ENCODE measurements at places on chromosomes 6 and 20. TPM values are rescaled to one million over a fixed set of nuclear protein-coding genes. Genes with fewer than 3 reads are reported as not detected.

GRCh38 chr20:9613871-9614270 is 99.5 kb downstream of the LAMP5 start:
- H3K36me3 ChIP-seq: no peaks in the 10 kb centered on the region
- no peak overlapping the region for H3K27ac ChIP-seq
- DNase-seq: no peak

GRCh38 chr20:10557685-10558084 is 116.1 kb downstream of the JAG1 start:
- H3K27ac ChIP-seq: no peak overlapping the region
- H3K36me3 ChIP-seq: peaks cover 5% of the 10 kb centered on the region
- no peak for DNase-seq
- no peak overlapping the region for H3K4me3 ChIP-seq

DNA sequence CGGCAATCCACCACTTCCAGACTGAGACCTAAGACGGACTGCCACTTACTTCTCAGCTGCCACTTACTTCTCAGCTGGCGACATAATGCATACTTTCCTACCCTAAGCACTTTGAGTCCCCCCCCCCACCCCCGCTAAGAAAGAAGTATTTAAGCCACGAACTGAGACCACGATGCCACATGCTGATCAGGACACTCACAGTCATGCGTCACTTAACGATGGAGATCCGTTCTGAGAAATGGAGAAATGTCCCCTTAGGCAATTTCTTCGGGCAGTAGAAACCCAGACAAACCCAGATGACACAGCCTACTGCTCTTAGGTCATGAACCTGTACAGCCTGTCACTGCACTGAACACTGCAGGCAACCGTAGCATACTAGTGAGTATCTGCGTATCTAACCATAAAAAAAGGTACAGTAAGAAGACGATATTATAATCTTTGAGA is 690 bp downstream of the IFNGR1 start:
- peak overlapping the region; percentile 75 for H3K27ac ChIP-seq
- DNase-seq: no peak
- peak overlapping the region; percentile 97 for H3K4me3 ChIP-seq
- H3K4me1 ChIP-seq: peaks cover 26% of the 10 kb centered on the region

- H3K27ac ChIP-seq: no peak overlapping the region
- peaks cover 3% of the 10 kb centered on the region for H3K4me1 ChIP-seq
- DNase-seq: no peak
- no peaks in the 10 kb centered on the region for H3K36me3 ChIP-seq
- no peak overlapping the region for H3K4me3 ChIP-seq
Observed at GRCh38 chr20:57559658-57560553, 1.0 kb upstream of the PCK1 start.

DNA sequence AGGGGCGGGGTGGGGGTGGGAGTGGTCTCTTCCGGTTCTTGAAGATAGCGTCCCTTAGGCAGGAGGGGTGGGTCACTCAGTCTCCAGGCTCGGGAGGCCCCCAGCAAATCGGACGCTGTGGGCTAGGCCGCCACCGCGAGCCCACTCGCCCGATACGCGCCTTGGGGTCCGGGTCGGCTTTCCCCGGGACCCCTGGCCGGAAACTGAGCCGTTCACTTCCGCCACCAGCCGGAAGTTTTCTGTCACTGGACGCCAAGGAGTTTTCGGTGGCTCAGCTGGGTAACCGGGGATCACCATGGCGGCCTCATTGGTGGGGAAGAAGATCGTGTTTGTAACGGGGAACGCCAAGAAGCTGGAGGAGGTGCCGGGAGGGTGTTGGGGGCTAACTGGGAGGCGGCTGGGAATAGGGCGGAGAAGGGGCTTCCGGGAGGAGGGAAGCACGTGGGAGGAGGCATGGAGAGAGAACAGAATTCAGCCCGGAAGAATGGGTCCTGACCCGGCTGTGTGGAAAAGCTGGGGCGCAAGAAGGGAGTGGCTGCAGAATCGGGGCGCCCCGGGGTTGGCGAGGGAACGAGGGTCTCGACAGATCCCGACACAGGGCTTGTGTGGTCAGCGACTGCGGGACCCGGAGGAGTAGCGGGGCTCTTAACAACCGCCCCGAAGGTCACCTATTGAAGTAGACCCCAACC is at the start of gene ITPA:
ITPA (plus strand) TSS at position 242 of the 689 bp plus-strand sequence; CDS start at position 296, 54 bp downstream.
- DNase-seq: peak; percentile 57
- H3K27ac ChIP-seq: peak within 1 kb of the TSS; percentile 96
- H3K4me3 ChIP-seq: peak within 1 kb of the TSS; percentile 93

- H3K27ac ChIP-seq: no peak overlapping the region
- H3K4me3 ChIP-seq: no peak overlapping the region
- peaks cover 6% of the 10 kb centered on the region for H3K4me1 ChIP-seq
- H3K27me3 ChIP-seq: peaks cover 4% of the 10 kb centered on the region
- peaks cover 2% of the 10 kb centered on the region for H3K36me3 ChIP-seq
Observed at GRCh38 chr20:427849-428657, 20.0 kb downstream of the RBCK1 start.

DNA sequence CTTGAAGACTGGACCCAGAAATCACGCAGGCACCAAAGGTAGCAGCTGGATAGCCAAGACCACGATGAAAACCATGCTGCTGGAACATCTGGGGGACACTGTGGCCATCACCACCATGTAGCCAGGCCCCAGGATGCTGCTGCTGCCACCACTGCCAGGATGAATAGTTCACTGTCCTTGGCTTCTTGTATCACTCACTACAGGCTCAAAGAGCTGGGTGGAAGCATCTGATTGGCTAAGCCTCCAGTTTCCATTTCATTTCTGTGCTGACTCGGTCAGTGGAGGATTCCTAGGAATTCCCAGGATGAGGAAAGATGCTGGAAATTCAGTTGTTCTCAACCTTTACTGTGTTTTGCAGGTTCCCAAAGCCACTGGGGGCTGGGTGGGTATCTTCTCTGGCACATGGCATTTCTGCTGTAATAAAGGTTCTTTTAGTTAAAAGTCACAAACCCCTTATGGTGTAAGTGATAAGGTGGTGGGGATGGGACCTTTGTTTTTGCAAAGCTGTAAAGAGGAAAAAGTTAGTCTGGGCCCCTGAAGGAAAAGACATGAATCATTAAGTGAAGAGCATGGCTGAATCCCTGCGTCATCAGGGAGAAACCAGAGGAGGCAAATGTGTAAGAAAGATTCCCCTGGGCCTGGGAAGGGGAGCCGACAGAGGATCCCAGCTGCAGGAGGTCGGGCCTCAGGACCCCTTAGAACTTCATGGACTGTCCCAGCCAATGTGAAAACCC is 75.6 kb upstream of the RNF24 start:
- H3K27me3 ChIP-seq: no peaks in the 10 kb centered on the region
- no peak overlapping the region for H3K4me3 ChIP-seq
- DNase-seq: no peak
- H3K27ac ChIP-seq: no peak overlapping the region

DNA sequence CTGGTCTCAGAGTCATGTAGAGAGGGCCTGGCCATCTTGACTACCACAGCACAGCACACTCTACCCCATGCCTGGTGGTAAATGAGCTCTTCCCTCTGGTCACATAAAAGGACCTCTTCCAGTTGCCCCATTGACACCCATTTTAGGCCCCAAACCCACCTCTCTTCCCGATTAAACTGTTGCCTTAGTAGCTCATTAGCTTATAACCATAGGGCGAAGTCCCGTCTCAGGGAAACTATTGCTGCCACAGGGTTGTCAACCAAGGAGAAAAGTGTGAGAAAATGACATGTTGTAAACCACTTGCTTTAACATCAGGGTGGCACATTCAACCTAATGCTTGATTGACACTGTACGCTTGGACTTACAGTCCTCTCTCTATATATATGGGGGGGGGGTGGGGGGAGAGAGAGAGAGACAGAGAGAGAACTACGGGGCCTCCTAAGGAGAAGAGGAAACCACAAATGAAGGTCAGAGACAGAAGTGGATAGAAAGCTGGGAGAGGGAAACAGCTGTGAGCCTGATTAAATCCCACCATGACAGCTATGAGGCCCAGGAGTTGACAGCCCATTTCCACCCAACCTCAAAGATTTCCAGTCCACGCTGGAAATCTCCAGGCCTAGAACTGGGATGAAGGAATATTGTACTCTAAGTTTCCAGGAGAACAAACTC is 14.9 kb upstream of the BTN1A1 start:
- no peaks in the 10 kb centered on the region for H3K27me3 ChIP-seq
- no peaks in the 10 kb centered on the region for H3K36me3 ChIP-seq
- no peak overlapping the region for H3K27ac ChIP-seq
- no peak for DNase-seq
- H3K4me1 ChIP-seq: no peaks in the 10 kb centered on the region
- H3K4me3 ChIP-seq: no peak overlapping the region

GRCh38 chr6:106146852-106147351 is 60.8 kb downstream of the PRDM1 start:
- H3K4me3 ChIP-seq: no peak overlapping the region
- peaks cover 4% of the 10 kb centered on the region for H3K27me3 ChIP-seq
- DNase-seq: no peak
- peaks cover 14% of the 10 kb centered on the region for H3K4me1 ChIP-seq
- H3K36me3 ChIP-seq: no peaks in the 10 kb centered on the region

- no peaks in the 10 kb centered on the region for H3K27me3 ChIP-seq
- no peaks in the 10 kb centered on the region for H3K4me1 ChIP-seq
- DNase-seq: no peak
Observed at GRCh38 chr6:25127076-25127837, 151.9 kb upstream of the CARMIL1 start.

GRCh38 chr6:45084257-45084656 is 243.9 kb upstream of the RUNX2 start:
- no peak for DNase-seq
- no peak overlapping the region for H3K4me3 ChIP-seq
- H3K27ac ChIP-seq: no peak overlapping the region
- H3K27me3 ChIP-seq: no peaks in the 10 kb centered on the region
- H3K36me3 ChIP-seq: peaks cover 4% of the 10 kb centered on the region

DNA sequence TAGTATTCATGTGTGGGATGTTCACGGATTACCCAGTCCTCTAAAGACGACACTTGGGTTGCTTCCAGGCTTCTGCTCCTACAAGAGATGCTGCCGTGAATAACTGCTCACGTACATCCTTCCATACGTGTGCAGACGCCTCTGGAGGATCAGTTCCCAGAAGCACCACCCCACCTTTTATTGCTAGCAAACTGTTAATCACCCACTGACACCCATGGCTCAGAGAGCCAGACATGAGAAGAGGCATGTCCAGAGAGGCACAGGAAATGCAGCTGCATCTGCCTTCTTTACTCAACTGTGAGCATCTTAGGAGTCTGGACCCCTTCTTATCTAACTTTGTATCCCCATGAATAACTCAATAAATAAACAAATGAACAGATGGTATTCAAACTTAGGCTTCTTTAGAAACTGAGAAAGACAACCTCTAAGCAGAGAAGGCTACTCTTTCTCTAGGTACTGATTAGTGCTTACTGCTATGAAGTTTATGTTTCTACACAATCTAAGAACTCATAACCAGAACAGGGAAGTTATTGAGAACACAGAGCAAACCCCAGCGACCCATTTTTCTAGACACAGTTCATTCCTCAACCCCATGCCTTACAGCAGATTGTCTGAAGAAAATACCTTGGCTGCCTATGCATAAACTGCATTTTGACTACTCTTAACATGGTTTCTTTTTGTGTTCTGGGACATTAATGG is 228.7 kb upstream of the RREB1 start:
- H3K36me3 ChIP-seq: no peaks in the 10 kb centered on the region
- H3K4me1 ChIP-seq: no peaks in the 10 kb centered on the region
- no peaks in the 10 kb centered on the region for H3K27me3 ChIP-seq
- no peak overlapping the region for H3K4me3 ChIP-seq

DNA sequence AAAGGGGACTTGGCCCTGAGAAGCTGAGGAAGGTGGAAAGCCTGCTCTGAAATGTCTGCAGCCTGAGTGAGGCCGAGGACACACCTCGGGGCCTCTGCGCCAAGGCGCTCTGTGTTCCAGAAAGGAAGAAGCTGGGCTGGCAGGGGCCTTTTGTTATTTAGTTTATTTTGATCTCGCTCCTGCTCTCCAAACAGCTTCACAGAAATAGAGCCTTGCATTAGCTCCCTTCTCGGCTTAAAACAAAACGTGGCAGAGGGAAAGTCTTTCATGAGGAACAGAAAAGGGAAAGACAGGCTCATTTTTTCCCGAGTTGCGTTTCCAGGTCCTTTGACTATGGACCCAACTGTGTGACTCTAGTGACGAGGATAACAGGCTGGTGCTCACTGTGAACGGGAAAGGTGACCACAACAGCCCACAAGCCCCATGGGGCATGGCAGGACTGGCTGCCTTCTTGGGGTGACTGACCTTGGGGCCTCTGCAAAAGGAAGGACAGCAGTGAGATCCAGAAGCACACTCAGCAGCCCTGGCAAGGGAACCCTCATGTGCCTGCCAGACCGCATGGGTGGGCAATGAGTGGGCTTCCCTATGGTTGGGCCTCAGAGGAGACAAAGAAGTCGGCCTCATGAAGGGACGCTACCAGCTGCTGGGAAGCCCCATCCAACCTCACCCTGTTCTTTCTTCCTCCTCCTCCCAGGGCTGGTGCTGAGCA is 18.7 kb downstream of the LEMD2 start:
- no peak overlapping the region for H3K27ac ChIP-seq
- no peak overlapping the region for H3K4me3 ChIP-seq
- peaks cover 24% of the 10 kb centered on the region for H3K4me1 ChIP-seq
- H3K27me3 ChIP-seq: peaks cover 5% of the 10 kb centered on the region
- peaks cover 4% of the 10 kb centered on the region for H3K36me3 ChIP-seq

The AGER gene
- total RNA-seq: 26.0 TPM

The TFAP2C gene
- total RNA-seq: 4.0 TPM

The MLIP gene
- not detected for total RNA-seq

The STK4 gene
- total RNA-seq: 46.4 TPM

The LINC00237 gene
- not detected for total RNA-seq

The WFDC2 gene
- 7.4 TPM for total RNA-seq

The KIF25 gene
- total RNA-seq: 0.72 TPM

The MAS1 gene
- total RNA-seq: not detected

All from neural crest cell (in vitro differentiated cells).